LHCN-M2 (cell line): ENCODE measurements at places on chromosomes 3 and 15.
A peak's percentile ranks its signal among the peaks of the same experiment; 100 is the strongest.

DNA sequence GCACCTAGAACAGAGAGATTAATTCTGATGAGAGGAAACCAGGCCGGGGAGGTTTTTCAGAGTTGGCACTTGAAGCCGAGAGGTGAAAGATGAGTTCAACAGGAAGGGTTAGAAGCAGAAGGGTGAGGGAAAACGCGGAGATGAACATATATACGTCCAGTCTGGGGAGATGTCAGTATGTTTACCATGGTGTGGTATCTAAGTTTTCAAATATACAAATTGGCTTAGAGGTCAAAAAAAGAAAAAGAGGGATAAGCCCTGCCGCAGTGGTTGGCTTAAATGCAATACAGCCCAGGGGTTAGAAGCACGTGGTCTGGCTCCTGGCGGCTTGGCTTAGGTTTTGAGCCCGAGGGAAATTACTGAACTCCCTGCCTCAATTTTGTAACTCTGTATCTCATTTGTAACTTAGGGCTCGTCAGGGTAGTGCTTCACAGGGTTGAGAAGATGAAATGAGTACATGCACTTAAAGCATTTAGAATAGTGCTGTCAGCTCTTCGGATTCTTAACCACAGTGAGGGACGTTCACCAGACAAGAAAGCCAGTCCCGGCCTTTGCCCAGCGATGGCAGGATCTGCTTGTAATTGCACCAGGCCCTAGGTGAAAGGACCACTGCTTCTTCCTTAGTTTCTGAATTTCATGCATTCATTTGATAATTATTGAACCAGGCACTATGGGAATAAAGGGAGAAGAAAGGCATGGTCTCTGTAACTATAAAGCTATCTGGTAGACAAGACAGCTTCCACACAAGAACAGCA, 6.4 kb downstream of the HES1 start:
- DNase-seq: no peak

GRCh38 chr3:59621037-59621436, 571.2 kb upstream of the CFAP20DC start:
- DNase-seq: no peak

GRCh38 chr3:113698956-113699355, 2.5 kb upstream of the USF3 start:
- no peak for DNase-seq

DNA sequence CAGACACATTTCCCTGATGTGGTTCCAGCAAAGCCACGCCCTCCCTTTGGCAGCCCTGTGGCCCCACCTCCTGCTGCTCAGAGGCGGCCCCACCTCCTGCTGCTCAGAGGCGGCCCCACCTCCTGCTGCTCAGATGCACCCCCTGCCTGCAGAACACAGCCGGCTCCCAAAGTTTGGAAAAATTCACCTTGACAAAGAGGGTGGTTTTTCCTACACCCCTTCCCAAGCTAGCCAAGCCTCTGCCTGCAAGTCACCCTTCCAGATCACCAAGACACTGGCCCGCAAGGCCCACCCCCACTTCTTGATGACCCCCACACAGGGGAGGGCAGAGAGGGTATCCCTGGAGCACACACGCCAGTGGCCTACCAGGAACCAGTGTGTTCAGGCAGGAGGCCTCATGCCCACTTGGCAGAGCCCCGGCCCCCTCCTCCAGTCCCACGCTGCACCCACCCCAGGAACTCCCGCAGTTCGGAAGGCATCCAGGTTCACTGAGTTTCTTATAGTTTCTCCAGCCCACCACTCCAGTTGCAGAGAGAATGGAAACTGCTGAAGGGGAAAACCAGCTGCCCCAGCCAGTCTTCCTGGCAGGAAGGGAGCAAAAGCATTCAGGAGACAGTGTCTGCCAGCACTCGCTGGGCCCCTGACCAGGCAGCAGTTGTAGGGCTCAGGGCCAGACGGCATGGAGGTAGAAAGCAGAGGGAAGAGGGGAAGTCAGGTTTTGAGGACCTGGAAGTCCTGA, 2.3 kb upstream of the HAPLN3 start:
- DNase-seq: peak; percentile 78

- no peak for DNase-seq
Observed at GRCh38 chr3:183331498-183331897, 78.4 kb downstream of the B3GNT5 start.

GRCh38 chr15:75104804-75105557, 81.6 kb downstream of the PPCDC start:
- peak; percentile 96 for DNase-seq
